ENCODE measurements at places on chromosomes 3 and 15. TPM values are rescaled to one million over a fixed set of nuclear protein-coding genes. Genes with fewer than 3 reads are reported as not detected.

- no peak overlapping the region for H3K27ac ChIP-seq
- H3K36me3 ChIP-seq: no peaks in the 10 kb centered on the region
- H3K4me3 ChIP-seq: no peak overlapping the region
- H3K27me3 ChIP-seq: no peaks in the 10 kb centered on the region
- no peaks in the 10 kb centered on the region for H3K4me1 ChIP-seq
Measured at GRCh38 chr3:60989626-60990441, 261.4 kb downstream of the FHIT start.

GRCh38 chr3:126927401-126927750 is 55.5 kb upstream of the PLXNA1 start:
- no peaks in the 10 kb centered on the region for H3K4me1 ChIP-seq
- no peaks in the 10 kb centered on the region for H3K36me3 ChIP-seq
- DNase-seq: no peak
- no peak overlapping the region for H3K4me3 ChIP-seq
- H3K27ac ChIP-seq: no peak overlapping the region
- H3K27me3 ChIP-seq: no peaks in the 10 kb centered on the region

DNA sequence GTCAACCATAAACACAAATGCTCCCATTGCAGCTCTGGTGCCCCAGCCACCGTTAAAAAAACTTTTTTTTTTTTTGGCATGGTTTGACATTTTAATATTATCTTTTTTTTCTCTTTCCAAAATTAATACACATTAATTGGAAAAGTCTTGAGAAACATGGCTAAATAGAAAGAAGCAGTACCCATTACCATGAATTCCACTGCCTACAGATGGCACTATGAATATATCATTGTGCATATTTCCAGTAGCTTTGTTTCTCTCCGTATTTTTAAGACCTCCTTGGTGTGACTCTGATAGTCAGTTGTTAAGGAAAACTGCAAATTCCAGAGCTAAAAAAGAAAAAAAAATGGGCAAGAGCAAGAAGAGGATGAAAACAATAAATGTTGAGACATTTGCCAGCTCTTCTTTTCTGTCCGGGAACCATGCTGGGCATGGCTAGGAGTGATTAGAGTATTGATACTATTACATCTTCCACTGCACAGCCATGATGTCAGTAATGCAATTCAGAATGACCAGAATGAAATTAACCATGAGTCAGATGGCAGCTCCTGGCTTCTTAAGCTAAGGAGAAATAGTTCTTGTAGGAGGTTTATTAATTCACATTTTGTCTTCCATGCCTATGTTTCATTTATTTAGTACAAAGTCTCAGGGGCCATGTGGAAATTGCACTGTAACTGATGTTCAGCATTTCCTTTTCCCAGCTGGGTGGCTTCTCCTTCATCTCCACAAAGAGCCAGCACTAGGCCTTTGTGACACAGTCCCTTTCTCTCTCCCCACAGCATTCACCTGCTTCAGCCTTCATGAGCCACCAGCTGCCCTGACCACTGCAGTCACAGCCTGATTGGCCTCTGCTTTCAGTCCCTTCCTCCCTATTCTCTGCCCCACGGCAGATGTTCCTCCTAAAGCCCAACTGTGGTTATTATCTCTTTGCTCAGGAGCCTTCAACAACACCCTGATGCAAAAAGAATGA is 31.8 kb downstream of the SLC7A14 start:
- no peaks in the 10 kb centered on the region for H3K27me3 ChIP-seq
- DNase-seq: no peak
- no peak overlapping the region for H3K27ac ChIP-seq
- no peaks in the 10 kb centered on the region for H3K36me3 ChIP-seq

The LEKR1 gene
- 0.64 TPM for total RNA-seq

DNA sequence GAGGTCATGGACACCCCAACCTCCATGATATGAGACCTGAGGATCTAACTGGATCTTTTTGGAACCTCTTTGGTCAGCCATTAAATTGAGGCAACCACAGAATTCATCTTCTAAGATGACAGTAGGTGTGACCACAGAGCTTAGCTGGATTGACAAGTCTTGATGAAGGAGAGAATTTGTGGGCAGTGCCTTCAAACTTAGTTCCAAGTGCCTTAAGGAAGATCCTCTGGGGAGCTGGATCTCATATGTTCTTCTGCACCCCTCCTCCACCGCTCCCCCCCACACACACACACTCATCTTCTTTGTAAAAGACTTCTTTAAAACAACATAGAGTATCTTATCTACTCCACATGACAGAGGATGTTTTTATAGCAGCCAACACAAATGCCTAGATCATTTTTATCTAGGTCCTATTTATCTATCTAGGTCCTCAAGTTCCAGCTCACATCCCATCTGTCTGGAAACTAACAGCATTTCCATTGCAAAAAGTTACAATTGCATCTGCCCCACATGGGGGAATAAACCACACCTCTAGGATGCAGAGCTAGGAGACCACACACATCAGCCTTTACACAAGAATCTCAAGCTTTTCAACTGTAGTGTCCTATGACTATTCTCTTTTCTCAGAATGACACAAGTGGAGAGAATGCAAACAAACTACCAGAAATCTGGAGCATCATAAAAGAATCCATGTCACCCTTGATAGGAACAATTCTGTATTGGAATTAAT is 37.4 kb downstream of the WWTR1 start:
- no peak overlapping the region for H3K4me3 ChIP-seq
- H3K27me3 ChIP-seq: no peaks in the 10 kb centered on the region
- no peaks in the 10 kb centered on the region for H3K36me3 ChIP-seq

Data from CD8-positive, alpha-beta memory T cell (primary cell).